ENCODE measurements at places on chromosomes 16 and 17.

DNA sequence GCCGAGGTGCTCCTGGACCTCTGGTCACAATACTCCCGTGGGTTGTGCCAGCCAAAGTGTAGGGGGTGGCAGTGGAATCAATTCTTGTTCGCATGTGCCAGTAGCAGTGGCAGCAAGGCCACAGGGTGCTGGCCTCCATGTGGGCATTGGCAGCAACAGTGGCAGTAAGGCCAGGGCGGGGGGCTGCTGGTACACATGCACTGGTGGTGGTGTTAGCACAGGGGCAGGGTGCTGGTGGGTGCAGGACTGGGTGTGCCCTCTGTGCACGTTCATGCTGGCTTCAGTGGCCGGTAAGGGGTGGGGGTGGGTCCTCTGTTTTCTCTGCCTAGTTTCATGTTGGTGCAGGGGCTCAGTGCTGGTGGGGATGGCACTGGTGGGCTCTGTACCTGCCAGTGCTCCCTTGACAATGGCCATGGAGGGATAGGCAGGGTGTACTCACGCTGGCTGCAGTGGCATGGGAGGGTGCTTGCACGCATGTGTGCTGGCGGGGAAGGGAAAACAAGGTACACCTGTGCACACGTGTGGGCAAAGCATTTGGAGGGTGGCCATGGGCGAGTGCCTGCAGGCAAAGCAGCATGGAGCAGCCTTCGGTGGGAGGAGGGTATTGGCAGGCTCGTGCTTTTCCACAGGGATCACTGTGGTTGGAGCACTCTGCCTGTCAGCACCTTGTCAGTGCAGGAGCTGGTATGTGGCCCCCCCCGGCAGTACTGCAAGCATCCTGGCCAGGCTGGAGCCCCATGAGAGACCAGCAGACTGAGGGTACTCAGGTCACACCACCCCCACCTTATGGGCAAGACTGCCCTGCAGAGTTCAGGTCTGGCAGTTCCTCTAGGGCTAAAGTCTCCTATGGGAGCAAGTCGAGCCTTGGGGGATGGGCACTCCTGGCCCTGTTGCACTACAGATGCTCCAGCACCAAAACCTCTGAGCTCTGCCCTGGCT is 35.8 kb downstream of the NF1 start:
- DNase-seq = no peak

- no peak for DNase-seq
Measured at GRCh38 chr17:81509207-81509971, 3.2 kb downstream of the ACTG1 start.

GRCh38 chr16:80580109-80580832 is 39.5 kb downstream of the DYNLRB2 start:
- DNase-seq = no peak

- DNase-seq = peak; percentile 60
Measured at GRCh38 chr16:53022374-53022773, 30.3 kb downstream of the CHD9NB start.

DNA sequence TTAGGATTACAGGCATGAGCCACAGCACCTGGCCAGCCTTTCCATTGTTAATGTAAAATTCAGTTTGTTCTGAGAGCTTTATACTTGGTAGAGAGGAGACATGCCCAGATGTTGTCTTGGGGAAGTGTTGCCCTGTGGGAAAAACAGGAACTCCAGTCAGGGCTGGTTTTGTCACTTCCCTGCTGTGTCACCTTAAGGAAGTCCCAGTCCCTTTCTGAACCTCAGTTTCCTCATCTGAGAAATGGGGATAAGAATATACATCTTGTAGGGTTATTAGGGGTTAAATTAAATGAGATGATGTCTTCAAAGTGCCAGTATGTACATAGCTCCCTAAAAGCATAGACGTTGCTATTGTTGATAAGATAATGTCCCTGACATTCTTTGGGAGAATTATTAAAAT is 25.3 kb downstream of the CLEC16A start:
- DNase-seq = no peak

DNA sequence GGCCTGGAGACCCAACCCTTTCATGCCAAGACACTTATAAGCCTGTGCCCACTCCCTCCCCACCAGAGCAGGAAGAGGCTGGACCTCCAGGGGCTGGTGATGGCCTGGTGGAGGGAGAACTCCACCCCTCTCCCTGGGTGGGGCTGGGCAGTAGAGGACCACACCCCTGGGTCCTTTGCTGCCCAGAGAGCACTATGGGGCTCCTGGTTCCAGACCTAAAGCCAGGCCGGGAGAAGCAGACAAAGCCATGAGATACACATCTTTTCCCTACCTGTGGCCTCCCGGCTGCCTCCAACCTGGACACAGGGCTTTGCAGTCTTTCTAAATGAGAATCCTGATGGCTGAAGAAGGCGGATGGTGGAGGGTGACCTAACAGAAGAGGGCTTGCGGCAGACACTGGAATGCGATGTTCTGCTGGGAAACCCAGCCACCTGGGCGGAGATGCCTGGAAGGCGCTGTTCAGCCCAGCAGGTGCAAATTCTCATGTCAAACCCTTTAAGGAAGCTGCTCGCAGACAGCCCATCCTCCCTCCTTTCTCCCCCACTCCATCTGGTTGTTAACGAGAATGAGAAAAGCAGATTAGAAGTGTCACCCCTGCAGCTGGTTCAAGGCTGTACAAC is 43.9 kb upstream of the KIFC3 start:
- DNase-seq = no peak

- no peak for DNase-seq
Measured at GRCh38 chr17:41553987-41554680, 17.7 kb downstream of the KRT9 start.

- no peak for DNase-seq
Measured at GRCh38 chr16:12723681-12724080, 80.0 kb downstream of the CPPED1 start.

DNA sequence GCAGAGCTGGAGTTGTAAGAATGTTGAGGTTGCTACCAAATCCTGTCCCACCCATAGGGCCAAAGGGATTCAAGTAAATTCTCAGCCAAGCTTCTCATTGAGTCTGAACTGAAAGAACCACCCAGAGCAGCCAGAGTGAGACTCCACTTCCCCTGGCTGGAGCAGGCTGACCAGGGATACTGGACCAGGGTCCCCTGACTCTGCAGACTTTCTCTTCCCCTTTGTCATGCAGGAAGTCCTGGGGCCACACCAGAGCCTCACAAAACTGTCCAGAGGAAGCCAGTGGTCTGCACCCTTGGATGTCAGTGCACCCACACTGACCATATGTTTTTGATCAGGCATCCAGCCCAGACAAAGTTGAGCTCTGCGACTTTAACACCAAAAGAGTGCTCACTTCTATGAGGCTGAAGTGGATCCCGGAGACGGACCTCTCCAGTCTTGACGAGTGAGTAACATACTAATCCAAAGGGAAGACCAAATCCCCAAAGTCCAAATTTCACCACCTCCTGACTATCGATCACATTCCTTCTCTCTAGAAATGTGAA is 4.1 kb downstream of the NXN start:
- no peak for DNase-seq

DNA sequence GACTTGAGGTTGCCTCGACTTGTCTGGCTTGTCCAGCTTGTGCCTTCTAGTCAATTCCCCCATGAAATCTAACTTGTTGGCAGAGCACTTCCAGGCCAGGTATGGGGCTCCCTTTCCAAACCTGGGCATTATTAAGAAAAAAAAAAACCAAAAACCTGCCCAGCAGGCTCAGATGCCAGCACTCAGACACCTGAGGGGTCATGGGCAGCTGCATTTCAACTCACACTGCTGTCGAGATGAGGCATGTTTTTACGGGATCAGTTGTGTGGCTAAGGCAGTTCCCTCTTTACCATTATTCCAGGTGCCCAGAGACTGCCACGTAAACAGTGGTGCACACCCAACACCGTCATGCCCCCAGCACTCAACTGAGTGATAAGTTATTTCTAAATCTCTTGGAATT is 17.8 kb downstream of the TMEM11 start:
- DNase-seq = no peak

- no peak for DNase-seq
Measured at GRCh38 chr16:69618721-69619120, 53.0 kb downstream of the NFAT5 start.

DNA sequence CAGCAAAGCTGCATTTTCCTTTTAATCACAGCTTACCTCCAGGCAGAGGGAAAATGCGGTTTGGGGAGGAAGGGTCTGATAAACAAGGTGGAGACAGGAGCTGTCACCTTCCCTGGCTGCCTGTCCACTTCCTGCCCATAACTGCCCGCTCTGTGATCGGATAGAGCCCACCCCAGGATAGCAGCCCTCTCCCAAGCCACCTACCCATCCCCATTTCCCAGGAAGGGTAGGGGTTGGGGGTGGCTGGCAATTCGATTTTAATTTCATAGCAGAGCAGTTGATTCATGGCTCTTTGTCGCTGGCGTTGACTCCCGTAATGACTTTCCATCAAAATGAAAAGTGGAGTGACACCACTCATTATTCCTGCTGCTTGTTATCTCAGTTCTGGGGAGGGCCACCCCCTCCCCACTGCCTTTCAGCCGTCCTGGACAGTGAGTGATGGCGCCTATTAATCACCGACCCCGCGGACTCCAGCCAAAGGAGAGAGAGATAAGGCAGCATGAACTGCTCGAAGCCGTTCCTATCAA is 11.2 kb downstream of the CDK5RAP3 start:
- no peak for DNase-seq

DNA sequence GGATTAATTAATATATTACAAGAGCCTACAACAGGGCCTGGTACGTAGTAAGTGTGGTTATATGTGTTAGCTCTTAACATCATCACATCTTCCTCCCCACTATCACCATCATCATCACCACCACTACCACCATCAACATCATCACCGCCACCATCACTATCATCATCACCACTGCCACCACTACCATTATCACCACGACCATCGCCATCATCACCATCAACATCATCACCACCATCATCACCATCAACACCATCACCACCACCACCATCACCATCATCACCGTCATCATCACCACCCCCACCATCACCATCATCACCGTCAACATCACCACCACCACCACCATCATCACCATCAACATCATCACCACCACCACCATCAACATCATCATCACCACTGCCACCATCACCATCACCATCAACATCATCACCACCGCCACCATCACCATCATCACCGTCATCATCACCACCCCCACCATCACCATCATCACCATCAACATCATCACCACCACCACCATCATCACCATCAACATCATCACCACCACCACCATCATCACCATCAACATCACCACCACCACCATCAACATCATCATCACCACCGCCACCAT is 7.8 kb upstream of the IL4R start:
- DNase-seq = no peak

DNA sequence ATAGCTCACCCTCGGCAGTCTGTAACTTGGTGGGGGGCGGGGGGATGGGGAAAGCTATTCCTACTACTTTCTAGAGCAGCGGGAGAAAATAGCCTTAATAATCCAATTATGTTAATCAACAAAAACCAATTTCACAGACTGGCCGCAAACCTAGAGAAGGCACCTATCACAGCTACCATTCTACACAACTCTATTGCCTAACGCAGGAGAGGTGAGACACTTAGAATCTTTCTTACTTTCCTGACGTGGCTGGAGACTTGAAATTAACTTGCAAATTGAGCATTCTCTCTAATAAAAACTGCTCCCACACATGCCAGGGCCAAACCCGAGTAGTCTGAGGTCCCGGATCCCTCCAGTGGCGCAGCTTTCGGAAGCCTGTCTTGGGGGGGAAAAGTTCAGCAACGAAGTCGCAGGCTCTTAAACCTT is 794 bp downstream of the SMG6 start:
- no peak for DNase-seq

GRCh38 chr16:62014319-62014923 is 21.8 kb downstream of the CDH8 start:
- no peak for DNase-seq

GRCh38 chr17:40520991-40521453 is 19.6 kb upstream of the TNS4 start:
- no peak for DNase-seq

DNA sequence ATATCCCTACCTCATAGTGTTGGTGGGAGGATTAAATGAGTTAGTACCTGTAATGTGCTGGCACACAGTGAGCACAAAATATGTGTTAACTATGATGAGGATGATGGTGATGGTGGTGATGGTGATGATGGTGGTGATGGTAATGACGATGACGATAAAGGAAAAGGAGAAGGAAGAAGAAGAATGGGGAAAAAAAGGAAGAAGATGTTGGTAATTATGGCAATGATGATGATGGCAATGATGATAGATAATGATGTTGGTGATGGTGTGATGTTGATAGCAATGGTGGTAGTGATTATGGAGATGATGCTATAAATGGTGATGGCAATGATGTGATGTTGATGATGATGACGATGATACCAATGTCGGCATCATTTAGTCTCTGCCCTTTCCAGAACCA is 270.2 kb downstream of the GRIN2A start:
- DNase-seq = no peak

DNA sequence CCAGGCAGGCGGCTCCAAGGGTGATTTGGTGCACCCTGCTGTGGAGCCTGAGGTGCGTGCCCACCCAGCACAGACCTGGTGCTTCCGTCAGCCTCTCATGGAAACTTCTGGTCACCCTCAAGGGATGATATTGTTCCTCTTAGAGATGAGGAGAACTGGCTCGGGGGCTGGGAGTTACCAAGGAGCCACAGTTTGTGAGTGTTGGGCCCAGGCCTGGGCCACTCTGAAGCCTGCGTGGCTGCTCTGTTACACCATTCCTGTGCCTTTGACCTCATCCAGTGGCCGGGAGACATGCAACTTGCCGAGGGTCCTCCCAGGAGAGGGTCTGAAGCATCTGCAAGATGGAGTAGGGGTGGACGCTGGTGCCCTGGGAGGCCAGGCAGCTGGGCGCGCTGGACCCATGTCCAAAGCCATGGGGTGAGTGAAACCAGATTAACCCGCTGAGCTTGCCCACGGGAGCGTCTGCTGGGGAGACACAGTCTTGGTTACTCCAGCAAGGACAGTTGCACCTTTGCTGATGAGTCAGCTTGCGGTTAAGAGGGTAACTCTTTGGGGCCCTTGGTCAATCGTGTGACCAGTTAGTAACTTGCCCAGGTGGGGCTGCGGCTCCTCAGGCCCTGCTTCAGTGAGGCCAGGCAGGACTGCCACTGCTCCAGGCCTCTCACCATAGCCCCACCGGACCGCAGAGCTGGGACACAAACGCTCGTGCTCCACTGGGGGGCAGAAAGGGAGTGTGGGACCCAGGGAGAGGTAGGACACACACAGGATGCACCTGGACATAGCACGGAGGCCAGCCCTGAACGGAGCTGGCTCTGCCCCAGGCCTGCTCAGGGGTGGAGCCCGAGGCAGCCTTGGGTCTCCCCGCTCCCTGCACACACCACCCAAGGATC is 7.5 kb downstream of the C16orf90 start:
- peak; percentile 34 for DNase-seq

DNA sequence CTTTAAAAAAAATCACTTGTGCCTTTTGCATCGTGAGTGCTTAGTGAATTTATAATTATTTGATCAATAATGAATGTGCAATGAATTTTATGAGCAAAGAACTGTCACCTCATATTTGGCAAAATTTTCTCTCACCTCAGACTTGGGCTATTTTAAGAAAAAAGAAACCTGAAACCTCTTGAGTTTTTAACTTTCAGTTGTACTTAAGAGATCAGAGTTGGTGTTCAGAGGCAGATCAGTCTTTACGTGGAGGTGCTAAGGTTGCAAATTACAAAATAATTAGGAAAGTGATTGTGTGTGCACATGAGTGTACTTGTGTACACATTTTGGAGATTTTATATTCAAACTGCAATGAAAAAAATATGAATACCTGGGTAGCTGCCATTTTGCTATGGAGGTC is 218.7 kb upstream of the RBFOX1 start:
- no peak for DNase-seq

GRCh38 chr17:42428141-42428944 is 5.3 kb upstream of the CAVIN1 start:
- no peak for DNase-seq

- no peak for DNase-seq
Measured at GRCh38 chr16:50114357-50115129, 38.6 kb upstream of the TENT4B start.

GRCh38 chr16:66427036-66427860 is at the start of gene BEAN1:
Gene BEAN1, plus strand, starts transcription at chr16:66427295. Its CDS starts 10,382 bp downstream, at chr16:66437677.
- peak; percentile 43 for DNase-seq

Measured in left hindlimb (tissue), 1 donor.